Stomach (tissue), 19 donors: ENCODE measurements at places on chromosomes 7 and 10. TPM values are rescaled to one million over a fixed set of nuclear protein-coding genes. Genes with fewer than 3 reads are reported as not detected.

GRCh38 chr10:110442746-110443145, 55.0 kb upstream of the DUSP5 start:
- DNase-seq = no peak

- peak; percentile 29 for DNase-seq
Measured at GRCh38 chr10:121235692-121236091, 362.6 kb downstream of the FGFR2 start.

DNA sequence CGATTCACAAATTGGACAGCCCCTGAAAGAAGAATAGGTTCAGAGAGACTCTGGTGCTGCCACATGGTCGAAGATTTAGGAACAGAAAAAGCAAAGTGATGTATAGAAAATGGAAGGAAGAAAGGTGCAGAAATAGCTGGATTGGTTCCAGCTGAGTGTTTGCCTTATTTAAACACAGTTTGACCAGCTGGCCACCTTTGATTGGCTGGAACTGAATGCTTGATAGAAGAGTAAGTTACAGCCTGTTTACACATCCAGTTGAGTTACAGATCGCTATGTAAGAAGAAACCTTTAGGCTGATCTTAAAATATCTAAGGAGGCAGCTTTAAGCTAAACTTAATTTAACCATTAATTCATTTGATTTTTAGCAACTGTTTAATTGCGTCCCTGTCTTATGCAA, 40.3 kb upstream of the KAT6B start:
- DNase-seq = no peak

HKDC1 gene
- total RNA-seq = 0.29 TPM
